ENCODE measurements at places on chromosomes 4 and X.

DNA sequence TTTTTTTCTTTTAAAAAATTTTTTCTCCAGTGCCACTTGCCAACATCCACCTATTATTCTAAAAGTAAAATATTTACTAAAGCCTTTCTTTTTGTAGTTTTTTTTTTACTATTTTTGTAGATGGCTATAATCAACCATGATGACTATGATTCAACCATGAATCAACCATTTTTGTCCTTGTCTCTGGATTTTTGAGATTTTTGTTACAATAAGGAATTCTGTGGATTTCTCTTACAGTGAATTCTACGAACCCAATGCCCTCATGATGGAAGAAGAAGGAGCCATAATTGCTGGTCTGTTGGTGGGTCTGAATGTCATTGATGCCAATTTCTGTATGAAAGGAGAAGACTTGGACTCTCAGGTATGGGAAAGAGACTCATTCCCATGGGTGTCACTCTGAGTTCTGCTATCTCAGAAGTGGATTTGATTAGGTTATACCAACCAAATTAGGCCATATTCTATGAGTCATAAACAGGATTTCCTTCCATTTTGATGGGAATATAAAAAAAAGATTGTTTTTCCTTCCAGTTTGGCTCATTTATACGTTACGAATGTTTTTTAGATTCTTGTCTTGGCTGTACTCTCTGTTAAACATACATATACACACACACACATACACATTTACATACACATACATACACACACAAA is 46.7 kb downstream of the RUFY3 start:
- DNase-seq = no peak

DNA sequence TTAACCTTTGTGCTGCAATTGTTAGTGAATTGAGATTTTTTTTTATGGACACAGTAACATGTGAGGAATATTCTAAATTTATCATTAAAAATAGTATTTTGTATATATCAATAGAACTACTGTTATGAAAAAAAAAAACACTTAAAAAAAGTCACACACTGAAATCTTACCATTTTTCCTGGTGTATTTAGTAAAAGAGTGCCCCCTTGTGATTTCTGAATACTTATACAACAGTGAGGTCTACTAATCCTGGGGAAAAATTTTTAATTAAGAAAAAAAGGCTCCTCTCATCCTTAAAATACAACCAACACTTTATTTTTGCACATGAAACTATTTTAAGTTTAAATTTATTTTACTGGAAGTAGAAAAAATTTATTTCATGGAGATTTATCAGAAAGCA is 56.4 kb upstream of the SPOCK3 start:
- DNase-seq = no peak

DNA sequence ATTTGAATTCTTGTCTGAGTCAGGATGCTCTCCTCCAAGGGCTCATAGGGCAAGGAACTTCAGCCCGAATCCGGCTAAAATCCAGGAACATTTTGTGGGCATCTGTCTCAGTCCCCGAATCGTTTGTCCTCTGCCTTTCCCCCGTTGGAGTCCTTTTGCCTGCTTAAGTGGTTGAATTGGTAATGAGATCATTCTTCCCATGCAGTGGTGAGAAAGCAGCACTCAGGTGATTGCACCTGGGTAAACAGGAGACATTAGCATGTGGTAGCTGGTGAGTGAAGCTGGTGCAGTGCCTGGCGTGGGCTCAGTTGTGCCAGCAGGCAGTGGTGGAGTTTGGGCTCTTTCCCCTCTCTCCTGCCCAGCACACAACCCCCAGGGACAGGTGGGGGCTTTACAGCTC is 61.9 kb upstream of the MTM1 start:
- DNase-seq = no peak

DNA sequence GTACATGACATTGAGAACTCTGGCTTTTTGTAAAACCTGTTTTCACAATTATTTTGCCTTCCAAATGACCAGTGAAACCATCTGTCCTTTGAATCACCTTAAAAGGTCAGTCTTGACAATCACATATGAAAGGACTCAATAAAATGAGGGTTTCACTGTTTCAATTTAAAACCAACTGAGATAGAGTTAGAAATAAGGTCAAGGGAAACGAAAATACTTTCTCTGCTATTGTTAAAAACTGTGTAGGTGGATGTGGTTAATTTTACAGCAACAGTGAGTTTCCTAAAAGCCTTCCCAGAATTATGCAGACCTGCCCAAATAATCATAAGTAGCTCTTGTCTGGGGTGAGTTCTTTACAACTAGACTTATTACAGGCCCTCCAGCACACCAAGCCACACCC is 839.9 kb downstream of the RAB28 start:
- no peak for DNase-seq

DNA sequence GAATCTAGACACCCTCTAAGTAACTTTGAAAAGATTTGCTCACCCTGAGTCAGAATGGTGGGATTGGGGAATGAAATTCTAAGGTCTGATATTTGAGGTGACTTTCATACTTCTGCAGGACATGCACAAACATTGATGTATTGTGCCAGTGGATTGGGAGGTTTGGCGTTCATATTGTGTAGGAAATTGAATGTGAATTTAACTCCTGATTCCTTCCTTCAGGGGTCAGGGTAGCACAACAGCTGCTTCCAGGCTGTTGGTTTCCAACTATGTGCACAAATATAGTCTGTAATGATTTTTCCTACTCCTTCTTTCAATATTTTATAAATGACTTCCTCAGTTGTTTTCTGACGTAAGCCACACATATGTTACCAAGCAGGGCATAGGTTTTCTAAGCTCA is 3.1 kb downstream of the IL1RAPL1 start:
- DNase-seq = no peak

GRCh38 chr4:77127215-77127614 is 29.8 kb upstream of the CCNG2 start:
- no peak for DNase-seq

DNA sequence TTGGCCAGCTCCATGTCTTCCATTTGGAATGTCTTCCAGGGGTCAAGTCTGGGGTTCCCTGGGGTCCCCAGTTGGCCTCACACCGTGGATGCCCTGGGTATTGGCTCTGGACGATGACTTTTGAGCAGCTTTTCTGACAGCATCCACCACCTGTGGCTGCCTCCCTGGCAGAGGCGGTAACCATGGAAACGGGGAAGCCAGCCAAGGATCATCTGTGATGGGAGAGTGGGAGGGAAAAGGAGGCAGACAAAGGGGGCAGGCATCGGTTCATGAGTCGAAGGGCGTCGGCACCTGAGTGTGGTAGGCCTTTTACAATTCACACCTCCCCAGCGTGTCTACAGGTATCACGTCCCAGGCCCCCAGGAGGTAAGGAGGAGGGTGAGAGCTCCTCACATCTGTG is 152.2 kb downstream of the ASMT start:
- no peak for DNase-seq

DNA sequence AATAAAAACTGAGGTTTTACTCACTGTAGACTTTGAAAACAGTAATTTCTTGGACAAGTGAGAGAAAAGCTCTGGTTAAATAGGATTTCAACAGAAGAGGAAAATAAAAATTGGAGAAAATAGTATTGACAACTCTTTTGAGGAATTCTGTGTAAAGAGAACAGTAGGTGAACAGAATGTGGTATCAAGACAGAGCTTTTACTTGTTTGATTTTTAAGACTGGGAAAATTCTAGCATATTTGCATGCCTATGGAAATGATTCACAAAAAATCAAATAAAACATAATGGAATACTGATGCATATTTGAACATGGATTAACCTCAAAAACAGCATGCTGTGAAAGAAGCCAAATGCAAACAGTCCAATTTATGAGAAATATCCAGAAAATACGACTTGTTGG is 504.6 kb downstream of the KCTD8 start:
- DNase-seq = no peak

- DNase-seq = no peak
These were observed 39.9 kb downstream of the APBB2 start for GRCh38 chr4:41174444-41174843.

GRCh38 chr4:74967324-74967723 is 34.4 kb downstream of the PARM1 start:
- no peak for DNase-seq

GRCh38 chr4:181289198-181289597 is 954.0 kb upstream of the TENM3 start:
- no peak for DNase-seq

DNA sequence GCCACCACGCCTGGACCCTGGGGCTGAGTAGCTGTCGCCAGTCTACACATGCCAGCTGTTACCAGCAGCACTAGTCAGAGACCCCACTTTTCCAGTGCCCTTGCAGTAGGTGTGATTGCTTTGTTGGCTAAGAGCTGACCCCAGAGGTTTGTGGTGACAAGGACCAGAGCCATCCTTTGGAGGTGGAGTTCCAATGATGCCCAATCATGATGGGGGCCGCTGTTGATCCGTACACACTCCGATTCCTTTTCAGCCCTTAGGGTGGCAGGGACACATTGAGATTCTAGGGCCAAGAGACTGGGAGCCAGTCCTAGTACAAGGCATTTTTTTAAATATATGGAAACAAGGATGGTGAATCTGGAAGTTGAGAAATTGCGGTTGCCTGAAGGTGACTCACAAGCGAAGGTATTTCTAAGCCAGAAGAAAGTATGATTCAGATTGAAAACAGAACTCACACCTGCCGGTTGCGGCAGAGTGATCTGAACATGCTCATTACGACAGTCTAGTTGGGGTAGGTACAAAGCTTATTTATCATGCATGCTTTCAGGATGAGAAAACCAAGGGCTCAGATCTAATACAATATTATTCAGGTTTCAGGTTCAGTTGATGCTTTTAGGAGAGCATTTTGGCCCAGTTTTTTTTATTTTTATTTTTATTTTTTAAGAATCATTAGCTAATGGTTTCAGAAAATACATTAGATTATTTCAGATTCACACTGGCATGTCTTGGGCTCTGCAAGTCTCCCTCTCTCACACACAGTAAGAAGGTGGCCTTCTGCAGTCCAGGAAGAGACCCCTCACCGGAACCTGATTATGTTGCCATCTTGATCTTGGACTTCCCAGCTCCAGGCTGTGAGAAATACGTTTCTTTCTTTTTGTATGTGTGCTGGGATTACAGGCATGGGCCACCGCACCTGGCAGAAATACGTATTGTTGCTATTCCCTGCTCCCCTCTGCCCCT is 43.4 kb downstream of the SHROOM2 start:
- DNase-seq = no peak

GRCh38 chr4:75321484-75321883 is 192.7 kb downstream of the RCHY1 start:
- DNase-seq = no peak

DNA sequence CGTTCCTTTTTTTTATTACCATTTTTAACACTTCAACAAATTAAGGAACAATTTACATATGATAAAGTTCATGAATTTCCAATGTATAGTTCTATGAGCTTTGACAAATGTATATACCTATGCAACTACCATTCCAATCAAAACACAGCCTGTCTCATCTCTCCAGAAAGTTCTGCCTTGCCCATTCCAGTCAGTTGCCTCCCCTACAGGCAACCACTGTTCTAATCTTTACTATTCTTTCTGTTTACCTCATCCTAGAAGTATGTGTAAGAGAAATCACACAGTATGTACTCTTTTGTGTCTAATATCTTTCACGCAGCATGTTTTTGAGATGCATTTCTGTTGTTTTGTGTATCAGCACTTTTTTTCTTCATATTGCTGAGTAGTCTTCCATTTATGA is 224.9 kb downstream of the KIT start:
- no peak for DNase-seq

- DNase-seq = peak; percentile 82
These were observed 426 bp downstream of the SLBP start for GRCh38 chr4:1711571-1712215.

GRCh38 chr4:148633720-148634119 is 191.5 kb upstream of the NR3C2 start:
- no peak for DNase-seq

- DNase-seq = no peak
These were observed 21.9 kb downstream of the STK26 start for GRCh38 chrX:132044953-132045352.

DNA sequence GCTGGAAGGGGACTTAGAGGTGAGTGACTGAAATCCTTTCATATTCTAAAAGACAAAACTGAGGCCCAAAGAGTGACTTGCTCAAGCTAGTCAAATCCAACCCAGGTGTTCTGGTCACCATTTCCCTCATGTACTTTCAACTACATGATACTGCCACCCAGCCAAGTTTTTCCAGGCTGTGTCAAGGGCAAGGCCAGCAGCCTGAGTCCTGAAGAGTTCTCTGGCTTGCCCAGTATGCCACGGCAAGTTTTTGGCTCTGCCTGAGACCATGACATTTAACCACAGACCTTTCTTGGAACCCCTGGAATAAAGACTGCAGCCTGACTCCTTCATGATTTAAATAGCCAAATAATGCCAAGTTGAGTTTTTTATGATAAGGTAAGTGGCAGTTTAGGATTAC is 10.7 kb upstream of the TMEM164 start:
- DNase-seq = no peak

DNA sequence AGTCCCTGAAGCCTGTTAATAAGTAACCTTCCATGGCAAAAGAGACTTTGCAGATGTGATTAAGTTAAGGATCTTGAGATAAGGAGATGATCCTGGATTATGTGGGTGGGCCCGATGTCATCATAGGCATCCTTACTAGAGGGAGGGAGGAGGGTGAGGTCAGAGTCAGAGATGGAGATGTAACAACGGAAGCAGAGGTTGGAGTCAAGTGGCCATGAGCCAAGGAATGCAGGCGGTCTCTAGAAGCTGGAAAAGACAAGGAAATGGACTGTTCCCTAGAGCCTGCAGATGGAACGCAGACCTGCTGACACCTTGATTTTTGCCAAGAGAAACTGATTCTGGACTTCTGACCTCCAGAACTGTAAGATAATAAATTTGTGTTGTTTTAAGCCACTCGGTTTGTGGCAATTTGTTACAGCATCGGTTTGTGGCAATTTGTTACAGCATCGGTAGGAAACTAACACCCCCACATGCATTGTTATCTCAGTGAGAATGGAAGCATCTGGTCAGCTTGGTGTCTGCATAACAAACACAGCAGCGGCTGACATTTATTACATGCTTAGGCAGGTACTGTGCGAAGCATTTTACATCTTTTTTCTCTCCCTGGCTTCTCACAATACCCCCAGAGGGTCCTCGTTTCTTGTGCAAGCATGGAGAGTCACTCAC is 55.6 kb downstream of the CLDN34 start:
- no peak for DNase-seq
